ENCODE measurements at places on chromosomes 5 and 9.

- H3K4me3 ChIP-seq, result no peak overlapping the region
- H3K4me1 ChIP-seq, result no peaks in the 10 kb centered on the region
- H3K27me3 ChIP-seq, result peaks cover 2% of the 10 kb centered on the region
These were observed 61.3 kb downstream of the AMBP start for GRCh38 chr9:114016629-114017423.

- no peak overlapping the region for H3K4me3 ChIP-seq
- no peak for DNase-seq
- H3K36me3 ChIP-seq, result no peaks in the 10 kb centered on the region
These were observed 207.5 kb downstream of the CHSY3 start for GRCh38 chr5:130111746-130112145.

- H3K4me3 ChIP-seq, result no peak overlapping the region
- no peak overlapping the region for H3K27ac ChIP-seq
- no peaks in the 10 kb centered on the region for H3K4me1 ChIP-seq
- no peaks in the 10 kb centered on the region for H3K27me3 ChIP-seq
- DNase-seq, result no peak
These were observed 1043.8 kb upstream of the NUDT12 start for GRCh38 chr5:104606258-104606829.

GRCh38 chr5:56053363-56053762 is 58.6 kb upstream of the IL6ST start:
- H3K4me1 ChIP-seq, result peaks cover 71% of the 10 kb centered on the region
- DNase-seq, result no peak
- peaks cover 32% of the 10 kb centered on the region for H3K36me3 ChIP-seq

DNA sequence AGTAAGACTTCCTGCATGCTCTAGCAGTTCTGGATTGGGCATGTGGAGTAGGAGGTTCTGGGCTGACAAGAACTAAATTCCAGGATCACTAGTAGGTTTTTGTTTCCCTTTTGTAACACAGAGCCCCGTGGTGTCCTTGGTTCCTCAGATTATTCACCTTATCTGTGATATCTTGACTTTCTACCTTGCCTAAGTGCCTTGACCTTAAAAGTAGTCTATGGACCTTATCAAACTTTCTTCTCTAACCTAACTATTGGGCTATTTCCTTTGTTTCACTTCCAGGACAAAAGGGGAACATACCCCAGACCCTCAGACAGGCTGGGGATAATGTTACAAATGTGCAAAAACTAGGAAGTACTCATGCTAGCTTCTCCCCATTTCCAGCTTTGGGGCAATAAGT is 595.3 kb downstream of the PSAT1 start:
- no peak overlapping the region for H3K27ac ChIP-seq
- H3K27me3 ChIP-seq, result no peaks in the 10 kb centered on the region
- no peaks in the 10 kb centered on the region for H3K36me3 ChIP-seq
- H3K4me1 ChIP-seq, result no peaks in the 10 kb centered on the region
- DNase-seq, result no peak
- no peak overlapping the region for H3K4me3 ChIP-seq

All from activated CD4-positive, alpha-beta T cell treated with anti-CD3 and anti-CD28 coated beads, Interleukin-2, amount 10 ng/mL, durations not matched to agents 7 days and 5 days (primary cell).